ENCODE measurements at places on chromosomes 1 and 21.

DNA sequence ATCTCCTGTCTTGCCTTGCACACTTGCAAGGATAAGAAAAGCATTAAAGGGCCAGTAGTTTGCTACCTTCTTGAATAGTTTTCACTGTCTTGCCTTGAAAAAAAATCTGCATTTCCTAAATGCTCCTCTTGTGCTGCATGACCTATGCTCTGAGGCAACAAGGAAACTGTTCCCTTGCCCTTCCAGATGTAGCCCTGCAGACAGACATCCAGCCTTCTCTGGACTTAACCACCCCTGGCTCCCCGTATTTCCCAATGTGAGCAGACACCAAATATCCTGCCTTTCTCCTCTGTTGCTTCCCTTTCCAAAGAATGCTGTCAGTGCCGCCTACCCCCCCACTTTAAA, 177.6 kb downstream of the GABPA start:
- DNase-seq, result no peak

- no peak for DNase-seq
Observed at GRCh38 chr1:155940993-155941844, at the start of gene RXFP4. TSS of gene RXFP4 (plus strand) at chr1:155941638. CDS start at chr1:155941710, 72 bp downstream.

DNA sequence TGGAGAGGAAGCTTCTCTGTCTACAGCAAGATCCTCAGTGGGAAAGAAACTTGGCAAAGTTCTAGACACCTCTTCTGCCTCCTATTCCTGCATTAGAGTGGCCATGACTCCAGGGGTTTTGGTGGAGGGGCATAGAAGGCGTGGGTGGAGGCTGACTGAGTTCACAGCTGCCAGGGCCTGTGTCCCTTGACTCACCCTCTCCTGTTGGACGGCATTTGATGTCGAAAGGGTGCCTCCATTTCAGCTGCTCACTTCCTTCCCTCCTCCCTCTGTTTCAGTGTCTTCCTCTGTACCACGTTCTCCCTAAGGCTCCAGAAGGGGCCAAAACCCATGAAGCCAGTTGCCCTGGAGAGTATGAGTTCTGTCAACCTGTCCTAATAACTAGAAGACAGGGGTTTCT, 632 bp downstream of the TMEM79 start:
- DNase-seq, result no peak

- DNase-seq, result no peak
Observed at GRCh38 chr1:220353229-220354012, 81.2 kb upstream of the RAB3GAP2 start.

DNA sequence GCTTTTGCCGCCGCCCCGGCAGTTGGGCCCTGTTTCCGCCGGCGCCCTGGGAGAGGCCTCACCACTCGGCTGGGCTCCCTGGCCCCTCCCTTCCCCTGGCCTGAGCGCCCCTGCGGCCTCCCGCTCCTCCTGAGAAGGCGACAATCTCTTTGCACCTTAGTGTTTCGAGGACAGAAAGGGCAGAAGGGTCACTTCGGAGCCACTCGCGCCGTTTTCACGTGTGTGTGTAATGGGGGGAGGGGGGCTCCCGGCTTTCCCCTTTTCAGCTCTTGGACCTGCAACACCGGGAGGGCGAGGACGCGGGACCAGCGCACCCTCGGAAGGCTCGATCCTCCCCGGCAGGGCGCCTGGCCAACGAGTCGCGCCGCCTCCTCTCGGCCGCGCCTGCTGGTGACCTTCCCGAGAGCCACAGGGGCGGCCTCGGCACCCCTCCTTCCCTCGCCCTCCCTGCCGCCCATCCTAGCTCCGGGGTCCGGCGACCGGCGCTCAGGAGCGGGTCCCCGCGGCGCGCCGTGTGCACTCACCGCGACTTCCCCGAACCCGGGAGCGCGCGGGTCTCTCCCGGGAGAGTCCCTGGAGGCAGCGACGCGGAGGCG, 432 bp upstream of the SIM2 start:
- no peak for DNase-seq

DNA sequence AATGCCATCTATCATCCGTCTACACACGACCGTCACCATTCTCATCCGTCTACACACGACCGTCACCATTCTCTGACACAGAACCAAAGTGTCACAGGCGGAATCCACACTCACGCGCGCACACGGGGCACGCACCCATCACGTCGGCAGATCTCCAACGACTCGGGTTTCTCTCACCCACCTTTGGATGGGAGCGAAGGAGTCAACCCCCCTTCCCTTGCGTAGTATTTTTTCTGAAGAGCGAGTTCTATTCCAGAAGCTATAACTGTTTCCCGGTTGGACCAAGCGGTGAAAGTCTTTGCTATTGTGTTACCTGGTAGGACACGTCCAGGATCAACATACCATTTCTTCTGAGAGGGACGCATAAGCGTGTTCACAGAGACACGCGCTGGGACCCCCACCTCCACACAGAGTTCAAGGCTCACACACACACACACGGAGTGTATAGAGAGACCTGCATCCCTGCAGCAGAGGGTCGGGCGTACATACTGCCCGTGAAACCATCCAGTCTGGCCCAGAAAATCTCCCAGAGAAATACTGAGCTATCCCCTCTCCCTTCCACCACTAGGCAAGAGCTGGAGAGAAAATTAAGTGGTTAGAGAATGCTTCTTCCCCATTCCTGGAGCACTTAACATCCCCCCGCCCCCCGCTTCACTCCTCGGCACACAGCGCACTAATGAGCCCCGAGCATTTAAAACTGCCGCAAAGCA, 741 bp downstream of the DUSP10 start:
- DNase-seq, result no peak

GRCh38 chr1:27007909-27008582, 4.6 kb downstream of the TENT5B start:
- DNase-seq, result no peak

- no peak for DNase-seq
Observed at GRCh38 chr1:108601708-108602410, 42.0 kb downstream of the EEIG2 start.

- no peak for DNase-seq
Observed at GRCh38 chr1:109254621-109255096, 5.3 kb downstream of the CELSR2 start.

GRCh38 chr1:12143631-12144155, 23.1 kb upstream of the TNFRSF1B start:
- peak; percentile 98 for DNase-seq

DNA sequence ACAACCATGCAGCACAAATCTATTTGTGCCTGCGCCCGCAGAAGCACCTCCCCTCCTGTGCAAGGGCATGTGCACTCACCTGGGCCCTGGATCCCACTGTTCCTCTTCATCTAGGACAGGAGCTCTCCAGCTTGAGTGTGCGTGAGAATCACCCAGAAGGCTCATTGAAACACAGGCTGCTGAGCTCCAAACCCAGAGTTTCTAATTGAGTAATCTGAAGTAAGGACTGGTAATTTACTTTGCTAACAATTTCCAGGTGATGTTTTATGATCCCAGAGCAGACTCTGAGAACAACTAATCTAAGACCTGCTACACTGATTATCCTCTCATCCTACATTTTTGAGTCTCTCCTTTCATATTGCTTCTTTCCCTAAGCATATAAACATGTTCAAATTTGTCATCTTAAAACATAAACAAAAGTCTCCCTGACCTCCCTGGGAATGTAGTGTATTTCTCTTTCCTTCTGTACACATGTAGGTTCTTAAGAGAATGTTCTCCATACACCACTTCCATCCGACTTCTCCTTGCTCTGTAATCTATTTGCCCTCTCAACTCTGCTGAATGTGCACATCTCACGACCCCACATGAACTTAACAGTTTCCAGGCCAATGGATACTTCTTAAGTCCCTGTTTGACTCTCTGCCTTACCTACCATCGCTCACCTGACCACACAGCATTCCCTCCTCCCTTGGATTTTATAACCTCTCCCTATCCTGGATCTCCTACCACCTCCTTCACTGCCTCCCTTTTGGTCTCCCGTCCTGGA, 522.5 kb downstream of the SMYD3 start:
- DNase-seq, result no peak

DNA sequence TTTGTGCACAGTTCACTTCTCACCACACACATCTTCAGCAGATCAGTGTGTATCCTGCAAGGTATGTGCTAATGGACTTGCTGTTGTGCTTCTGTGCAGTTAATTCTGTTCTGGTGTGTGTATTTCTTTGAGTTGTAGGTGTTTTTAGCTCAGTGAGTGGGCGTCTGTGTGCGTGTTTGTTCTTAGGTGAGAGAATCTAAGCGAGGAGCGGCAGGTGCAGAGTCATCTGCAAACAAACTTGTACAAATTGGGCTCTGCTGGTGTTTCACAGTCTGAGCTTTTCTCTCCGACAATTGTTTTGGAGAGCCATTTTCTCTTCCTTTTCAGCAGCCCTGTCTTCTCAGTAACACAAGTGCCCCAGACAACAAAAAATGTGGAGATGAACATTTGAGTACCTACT, 43.6 kb downstream of the ACP6 start:
- no peak for DNase-seq

GRCh38 chr1:8516793-8517556, 199.1 kb downstream of the SLC45A1 start:
- DNase-seq, result no peak

DNA sequence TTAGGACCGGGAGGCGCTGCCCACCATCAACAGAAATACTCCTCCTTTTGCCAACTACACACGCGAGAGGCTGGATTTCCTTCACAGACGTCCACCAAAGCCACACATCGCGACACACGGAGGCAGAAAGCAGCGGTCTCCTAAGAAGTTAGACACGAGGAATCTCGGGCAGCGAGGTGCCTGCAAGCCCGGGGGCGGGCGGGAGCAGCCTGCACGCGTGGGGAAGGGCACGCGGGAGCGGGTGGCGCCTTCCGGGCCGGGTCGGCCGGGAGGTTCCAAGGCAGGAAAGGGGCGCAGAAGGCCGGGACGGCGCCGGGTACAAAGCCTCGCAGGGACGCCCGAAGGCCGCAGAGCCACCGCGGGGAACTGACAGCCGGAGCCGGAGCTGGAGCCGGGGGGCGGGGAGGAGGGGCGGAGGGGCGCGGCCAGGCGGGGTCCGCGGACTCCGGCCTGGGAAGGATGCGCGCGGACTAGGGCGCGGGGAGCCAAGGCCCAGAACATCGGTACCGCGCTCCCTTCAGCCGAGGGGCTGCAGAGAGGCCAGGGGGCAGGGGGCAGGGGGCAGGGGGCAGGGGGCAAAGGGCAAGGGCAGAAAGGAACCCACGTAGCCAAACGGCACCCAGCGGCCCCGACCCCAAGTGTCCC, 722 bp downstream of the NPHP4 start:
- DNase-seq, result no peak

DNA sequence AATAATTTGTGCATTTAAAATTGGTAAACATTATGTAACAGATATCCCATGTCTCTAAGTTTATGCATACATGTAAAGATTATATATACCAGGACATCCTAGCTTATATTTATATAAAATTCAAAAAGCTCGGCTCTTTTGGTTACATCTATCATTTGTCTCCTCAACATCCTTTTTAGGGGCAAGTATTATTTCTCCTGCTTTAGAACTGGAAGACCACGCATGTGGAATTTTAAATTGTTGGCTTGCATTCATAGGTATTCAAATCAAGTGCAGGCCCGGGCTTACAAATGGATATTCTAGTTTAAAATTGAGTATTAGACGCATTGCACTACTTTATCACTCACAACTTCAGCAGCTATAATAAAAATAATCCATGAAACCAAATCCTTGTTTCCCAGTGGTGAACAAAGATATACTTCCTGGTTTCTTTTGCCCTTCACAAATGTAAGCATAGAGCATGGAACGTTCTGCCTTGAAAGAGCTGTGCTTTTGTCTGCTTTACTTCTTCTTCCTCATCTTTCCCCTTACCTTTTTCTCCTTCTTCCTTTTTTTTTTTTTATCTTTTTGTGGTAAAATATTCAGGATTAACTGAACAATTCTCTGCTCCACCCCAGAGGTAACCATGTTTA, 57.1 kb downstream of the DDAH1 start:
- no peak for DNase-seq

DNA sequence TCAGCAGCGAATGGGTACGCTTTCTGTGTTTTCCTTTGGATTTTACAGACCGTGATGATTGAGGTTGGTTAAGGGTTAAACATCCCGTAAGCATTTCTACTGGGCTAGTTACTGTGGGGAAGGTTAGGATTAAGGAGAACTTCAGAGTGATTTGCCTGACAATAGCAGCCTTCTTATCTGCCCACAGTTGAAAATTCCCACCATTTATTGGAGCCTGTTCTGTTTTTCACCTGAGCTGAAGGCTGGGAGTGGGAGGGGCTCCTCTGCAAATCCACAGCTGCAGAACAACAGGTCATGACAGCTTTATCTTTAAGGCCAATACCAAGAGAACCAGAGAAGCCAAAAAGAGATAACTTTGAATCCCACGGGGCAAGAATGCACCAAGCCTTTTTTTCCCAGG, 168.6 kb downstream of the KAZN start:
- DNase-seq, result no peak

GRCh38 chr1:182143154-182143657, 81.7 kb upstream of the ZNF648 start:
- peak; percentile 57 for DNase-seq

DNA sequence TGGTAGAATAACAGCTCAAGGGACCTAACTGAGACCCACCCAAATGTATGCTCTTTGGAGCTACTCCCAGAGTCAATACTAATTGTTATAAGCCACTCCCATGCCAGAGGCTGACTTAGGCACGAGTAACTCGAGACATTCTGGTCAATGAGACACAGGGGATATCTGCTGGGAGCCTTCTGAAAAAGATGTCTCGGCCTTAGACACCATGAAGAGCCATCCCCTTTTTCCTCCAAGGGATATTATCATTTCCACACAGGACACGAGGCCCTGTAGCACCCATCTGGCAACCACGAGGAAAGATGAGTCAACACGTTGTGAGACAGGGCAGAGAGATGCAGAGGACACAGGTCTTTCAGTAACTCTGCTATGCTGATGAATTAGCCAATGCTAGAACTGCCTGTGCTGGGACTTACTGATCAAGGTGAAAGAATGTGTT, 30.7 kb downstream of the ITPKB start:
- DNase-seq, result peak; percentile 58

- peak; percentile 77 for DNase-seq
Observed at GRCh38 chr21:38310646-38311485, 54.1 kb downstream of the KCNJ15 start.

DNA sequence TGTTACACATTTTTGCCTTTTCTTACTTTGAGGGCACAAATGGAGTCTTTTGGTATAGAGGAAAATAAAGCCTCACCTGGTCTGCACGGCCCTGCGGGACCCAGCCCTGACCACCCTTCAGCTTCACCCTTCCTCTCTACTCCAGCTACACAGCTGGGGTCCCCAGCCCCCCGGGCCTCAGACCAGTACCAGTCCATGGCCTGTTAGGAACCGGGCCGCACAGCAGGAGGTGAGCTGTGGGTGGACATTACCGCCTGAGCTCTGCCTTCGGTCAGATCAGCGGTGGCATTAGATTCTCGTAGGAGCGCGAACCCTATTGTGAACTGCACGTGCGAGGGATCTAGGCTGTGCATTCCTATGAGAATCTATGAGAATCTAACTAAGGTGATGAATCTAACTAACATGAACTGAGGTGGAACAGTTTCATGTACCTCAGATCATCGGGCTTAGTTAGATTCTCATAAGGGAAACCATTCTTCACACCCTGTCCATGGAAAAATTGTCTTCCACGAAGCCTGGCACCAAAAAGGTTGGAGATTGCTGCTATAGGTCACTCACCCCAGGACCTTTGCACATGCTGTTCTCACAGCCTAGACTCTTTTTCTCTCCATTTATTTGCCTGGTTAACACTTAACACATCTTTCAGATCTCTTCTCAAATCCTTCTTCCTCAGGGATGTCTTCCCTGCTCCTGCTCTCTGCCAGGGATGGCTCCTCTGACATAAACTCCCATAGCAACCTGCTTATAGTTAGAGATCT, 37.5 kb upstream of the ECE1 start:
- DNase-seq, result no peak

- no peak for DNase-seq
Observed at GRCh38 chr1:229778794-229779193, 152.7 kb downstream of the URB2 start.
